ENCODE measurements at places on chromosomes 13 and 19.
A peak's percentile ranks its signal among the peaks of the same experiment; 100 is the strongest.

DNA sequence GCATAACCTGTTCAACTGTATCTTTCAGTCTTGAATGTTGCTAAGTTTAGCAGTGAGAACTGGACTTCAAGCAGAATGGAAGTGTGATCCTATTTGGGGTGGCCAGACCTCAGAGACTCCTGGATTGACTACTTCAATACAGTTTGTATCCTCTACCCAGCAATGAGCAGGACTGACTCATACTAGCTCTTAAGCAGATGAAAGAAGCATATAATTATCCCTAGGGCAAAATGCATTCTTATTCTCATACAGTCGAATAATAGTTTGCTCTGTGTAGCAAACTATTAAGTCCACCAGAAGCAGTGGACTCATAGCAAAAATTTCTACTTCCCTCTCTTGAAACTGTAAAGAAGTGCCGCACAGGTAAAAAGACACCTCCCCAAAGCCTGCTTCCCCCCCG, 46.4 kb upstream of the FAM216B start:
- DNase-seq: no peak

DNA sequence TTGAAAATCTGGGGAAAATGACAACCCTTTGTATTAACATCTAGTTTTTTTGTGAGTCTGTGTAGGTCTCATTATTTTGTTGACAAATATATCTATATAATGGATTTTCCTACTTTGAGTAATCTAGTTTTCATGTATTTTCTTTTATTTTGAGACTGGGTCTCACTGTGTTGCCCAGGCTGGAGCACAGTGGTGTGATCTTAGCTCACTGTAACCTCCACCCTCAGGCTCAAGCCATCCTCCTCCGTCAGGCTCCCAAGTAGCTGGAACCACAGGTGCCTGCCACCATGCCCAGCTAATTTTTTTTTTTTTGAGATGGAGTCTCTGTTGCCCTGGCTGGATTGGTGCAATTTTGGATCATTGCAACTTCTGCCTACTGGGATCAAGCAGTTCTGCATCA, 9.2 kb downstream of the ZNF525 start:
- DNase-seq: no peak

GRCh38 chr13:83151308-83151660, 731.0 kb downstream of the SLITRK1 start:
- DNase-seq: no peak

DNA sequence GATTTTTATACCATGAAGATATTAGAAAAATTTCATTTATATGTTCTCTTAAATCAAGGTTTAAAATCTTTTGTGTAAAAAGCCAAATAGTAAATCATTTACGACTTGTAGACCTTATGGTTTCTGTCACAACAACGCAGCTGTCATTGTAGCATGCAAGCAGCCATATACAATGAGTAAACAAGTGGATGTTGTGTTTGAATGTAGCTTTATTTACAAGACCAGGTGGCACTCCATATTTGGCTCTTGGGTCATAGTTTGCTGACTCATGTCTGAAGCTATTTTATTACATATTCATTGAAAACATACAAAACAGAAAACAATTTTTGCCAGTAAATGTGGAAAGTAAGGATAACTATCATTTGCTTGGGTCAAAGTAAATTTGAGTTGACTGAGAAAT, 930.8 kb downstream of the SLITRK5 start:
- DNase-seq: no peak

DNA sequence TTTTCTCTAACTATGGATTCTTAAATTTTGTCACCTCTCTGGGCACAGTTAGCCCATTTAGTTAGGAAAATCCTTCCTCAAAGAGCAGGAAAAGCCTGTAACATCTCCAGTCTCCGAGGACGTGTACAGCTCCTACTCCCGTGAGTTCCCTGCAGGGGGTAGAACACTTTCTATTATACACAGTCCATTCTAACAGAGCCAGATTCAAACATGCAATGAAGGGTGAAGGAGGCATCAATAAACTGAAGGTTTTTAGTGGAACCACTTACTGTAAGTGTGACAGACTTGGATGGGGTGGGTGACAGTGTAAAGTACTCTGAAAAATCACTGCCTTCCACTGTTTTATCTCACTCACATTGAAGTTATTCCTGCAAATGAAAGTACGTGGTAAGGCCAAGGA, 204.7 kb upstream of the DACH1 start:
- DNase-seq: peak; percentile 40

GRCh38 chr13:42040730-42041010, 7.8 kb upstream of the DGKH start:
- no peak for DNase-seq

GRCh38 chr19:47266401-47266941, 8.2 kb upstream of the INAFM1 start:
- DNase-seq: no peak

GRCh38 chr19:55453511-55454260, 7.8 kb downstream of the ISOC2 start:
- DNase-seq: no peak

DNA sequence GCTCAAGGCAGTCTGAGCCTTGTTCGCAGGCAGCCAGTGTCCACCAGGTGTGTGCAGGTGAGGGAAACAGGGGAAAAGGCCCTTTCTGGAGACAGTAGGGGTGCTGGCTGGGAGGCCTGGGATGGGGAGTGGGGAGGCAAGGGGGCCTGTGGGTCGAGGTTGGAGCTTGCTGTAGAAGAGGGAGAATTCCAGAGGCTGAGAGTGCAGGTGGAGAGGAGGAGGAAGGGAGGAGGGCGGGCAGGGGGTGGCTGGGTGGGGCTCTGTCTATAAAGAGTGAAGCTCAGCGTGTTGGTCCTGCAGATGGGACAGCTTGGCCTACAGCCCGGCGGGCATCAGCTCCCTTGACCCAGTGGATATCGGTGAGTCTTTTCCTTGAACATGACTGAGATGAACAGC, at the start of gene CCL25:
CCL25 (plus strand) TSS at position 297 of the 396 bp plus-strand sequence. CDS start 290 bp downstream, outside the sequence.
- no peak for DNase-seq

DNA sequence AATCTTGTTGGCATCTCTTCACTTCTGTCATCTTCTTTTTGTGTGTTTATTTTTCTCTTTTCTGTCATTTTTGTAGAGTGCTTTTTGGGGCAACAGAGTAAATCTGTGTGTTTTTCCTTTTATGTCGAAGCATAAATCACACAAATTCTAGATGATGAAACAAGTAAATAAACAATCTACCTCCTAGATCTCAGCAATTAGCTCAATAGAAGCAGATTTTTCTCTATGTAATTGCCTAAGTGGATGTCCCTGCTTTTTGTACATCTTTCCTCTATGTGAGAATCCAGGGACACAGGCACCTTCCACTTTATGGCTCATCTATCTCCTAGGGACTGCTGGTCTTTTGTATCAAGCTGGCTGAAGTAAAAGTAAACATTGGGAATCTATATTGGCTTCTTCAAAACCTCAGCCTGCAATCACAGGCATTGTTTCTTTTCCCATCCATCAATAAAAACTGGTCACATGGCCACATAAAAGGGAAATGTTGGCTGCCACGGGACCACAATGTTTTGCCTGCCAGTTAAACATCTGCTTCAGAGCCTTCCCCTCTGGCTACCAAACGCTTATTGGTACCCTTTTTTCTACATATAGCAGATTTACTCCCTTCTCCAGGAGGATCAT, 323.8 kb downstream of the LMO7 start:
- DNase-seq: no peak

GRCh38 chr13:26677156-26677555, 83.4 kb downstream of the GPR12 start:
- DNase-seq: no peak

GRCh38 chr13:108777421-108778420, 148.3 kb downstream of the MYO16 start:
- no peak for DNase-seq

DNA sequence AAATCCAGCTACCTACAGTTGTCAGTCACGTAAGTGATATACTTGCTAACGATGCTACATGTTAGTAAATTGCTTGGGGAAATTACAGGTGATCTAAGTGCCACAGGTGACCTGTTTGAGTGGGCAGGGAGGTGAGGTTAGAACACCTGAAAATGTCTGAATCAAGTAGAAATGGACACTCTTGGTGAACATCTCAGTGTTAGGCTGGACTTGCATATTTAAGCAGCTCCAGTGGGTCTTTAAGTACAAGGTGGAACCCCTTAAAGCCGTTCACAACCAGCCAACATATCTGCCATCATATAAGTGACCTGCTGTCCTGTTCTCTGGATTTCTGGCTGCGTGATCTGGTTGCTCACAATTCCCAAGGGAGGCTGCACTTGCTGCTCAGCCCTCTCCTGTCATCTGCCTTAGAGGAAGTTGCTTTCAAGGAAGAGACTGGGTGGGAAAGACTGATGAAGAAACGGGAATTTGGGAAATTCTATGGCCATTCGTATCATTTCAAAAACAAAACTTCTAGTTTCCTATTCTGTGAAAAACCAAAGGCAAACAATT, 244.0 kb downstream of the DCLK1 start:
- DNase-seq: no peak

- no peak for DNase-seq
These were observed 8.9 kb downstream of the RFX2 start for GRCh38 chr19:6101291-6101825.

DNA sequence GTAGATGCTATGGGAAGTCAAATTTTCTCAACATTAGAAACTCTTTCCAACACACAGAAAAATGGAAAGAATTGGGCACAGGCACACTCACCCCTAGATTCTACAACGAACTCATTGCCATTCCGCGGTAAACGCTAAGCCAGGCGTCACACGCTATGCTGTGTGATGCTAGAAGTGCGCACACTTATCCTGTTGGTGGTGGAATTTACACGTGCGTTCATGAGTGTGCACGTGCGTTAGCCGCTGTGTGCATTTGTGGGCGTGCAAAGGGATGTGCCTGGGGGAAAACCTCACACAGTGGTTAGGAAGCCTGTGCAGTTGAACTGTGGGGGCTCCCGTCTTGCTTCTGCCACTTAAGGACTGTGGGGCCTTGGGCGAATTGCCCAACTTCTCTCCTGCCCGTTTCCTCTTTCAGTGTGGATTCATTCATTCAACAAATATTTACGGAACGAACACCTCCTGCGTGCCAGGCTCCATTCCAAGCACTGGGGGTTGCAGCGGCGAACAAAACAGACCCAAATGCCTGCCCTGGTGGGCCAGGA, 7.7 kb downstream of the NFILZ start:
- DNase-seq: no peak

DNA sequence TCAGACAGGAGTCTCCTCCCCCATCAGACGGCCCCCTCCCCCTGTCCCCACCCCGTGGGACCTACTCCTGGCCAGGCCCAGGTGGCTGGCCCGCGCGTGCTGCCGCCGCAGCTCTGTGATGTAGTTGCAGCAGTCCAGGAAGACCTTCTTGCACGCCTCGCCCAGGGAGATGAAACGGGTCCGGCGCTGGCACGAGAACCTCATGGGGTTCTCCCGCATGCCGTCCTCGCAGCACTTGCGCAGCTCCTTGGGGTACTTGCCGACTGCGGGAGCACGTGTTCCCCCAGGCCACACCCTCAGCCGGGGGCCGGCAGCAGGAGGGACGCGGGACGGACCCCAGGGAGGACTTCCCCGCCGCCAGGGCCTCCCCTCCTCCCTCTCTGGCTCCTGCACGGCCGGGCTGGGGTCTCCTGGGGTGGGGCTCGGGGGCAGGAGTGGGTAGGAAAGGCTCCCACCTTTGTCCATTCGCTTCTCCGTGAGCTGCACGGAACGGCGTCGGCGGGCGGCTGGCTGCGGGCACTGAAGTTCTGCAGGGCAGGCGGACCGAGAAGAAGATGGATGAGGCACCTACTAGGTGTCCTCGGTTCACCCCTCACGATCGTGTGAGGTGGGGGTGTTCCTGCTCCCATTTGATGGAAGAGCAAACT, 13.3 kb downstream of the C3 start:
- no peak for DNase-seq

DNA sequence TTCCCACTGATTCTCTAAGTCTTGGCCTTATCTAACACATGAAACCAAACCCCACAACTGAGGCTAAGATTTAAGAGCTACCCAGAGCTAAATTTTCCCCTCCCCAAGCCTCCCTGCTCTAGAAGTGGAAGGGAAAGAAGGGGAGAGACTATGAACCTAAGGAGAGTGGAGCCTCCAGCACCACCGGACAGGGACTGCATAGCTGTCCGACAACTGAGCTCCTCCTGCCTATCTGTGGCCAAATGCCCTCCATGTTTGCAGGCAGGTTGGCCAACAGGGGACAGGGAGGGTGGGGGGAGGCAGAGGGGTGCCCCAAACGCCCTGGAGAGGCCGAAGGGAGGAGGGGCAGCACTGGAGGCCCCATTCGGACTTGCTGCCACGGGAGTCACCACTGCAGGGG, 6.0 kb upstream of the NAPA start:
- no peak for DNase-seq

DNA sequence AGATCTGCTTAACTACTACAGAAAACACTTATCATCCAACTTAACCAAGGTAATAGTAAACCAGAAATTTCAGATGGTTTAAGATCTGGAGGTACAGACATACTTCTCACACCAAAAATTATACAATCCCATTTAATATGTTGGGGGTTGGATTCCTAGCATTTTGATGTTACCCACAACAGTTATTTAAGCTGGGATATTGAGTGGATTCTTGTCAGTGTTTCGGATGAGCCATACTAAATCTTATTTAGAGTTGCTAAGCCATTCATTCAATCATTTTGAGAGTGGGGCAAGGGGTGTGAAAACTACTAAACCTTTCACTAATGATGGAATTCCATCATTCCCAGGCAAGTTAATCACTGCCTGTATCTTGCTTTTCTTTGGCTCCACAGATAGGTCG, 40.6 kb downstream of the KATNAL1 start:
- DNase-seq: no peak

DNA sequence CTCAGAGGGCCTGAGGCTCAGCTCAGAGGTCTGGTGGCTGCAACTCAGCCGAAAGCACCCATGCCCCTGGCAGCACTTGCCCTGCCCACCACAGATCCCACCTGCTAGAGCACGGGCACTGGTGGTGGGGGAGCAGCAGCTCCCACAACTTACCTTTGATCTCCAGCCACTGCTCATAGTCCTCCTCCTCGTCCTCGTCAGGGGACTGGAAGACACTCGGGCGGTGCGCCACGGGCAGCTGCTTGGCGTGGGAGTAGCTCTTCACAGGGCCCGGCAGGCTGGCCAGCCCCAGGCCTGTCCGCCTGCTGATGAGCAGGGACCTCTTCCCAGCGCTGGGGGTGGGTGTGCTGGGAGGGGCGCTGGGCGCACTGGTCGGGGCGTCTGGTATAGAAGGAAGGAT, 14.6 kb downstream of the SUGP1 start:
- no peak for DNase-seq

- DNase-seq: no peak
These were observed 104.3 kb downstream of the KCNRG start for GRCh38 chr13:50119591-50119990.

- no peak for DNase-seq
These were observed 50.3 kb upstream of the CACNA1A start for GRCh38 chr19:13556552-13556951.

- DNase-seq: no peak
These were observed 451.7 kb downstream of the PCDH9 start for GRCh38 chr13:66778461-66778860.

- DNase-seq: no peak
These were observed 662.4 kb downstream of the TBC1D4 start for GRCh38 chr13:74819549-74819948.

GRCh38 chr13:109776575-109776974, 9.8 kb downstream of the IRS2 start:
- no peak for DNase-seq

DNA sequence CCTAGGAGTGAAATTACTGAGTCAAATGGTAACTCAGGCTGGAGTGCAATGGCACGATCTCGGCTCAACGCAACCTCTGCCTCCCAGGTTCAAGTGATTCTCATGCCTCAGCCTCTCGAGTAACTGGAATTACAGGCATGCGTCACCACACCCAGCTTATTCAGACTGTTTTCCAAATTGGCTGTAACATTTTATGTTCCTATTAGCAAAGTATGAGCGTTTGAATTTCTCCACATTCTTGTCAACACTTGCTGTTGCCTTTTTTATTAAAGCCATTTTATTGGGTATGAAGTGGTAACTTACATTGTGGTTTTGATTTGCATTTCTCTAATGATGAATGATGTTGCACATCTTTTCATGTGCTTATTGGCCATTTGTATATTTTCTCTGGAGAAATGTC, 7.9 kb downstream of the IPO5 start:
- no peak for DNase-seq
